Activated CD8-positive, alpha-beta memory T cell treated with anti-CD3 and anti-CD28 coated beads for 1 hour (primary cell): ENCODE measurements at places on chromosomes 7 and 10.
A peak's percentile ranks its signal among the peaks of the same experiment; 100 is the strongest.

GRCh38 chr7:157568770-157569584 is 232.2 kb downstream of the DNAJB6 start:
- DNase-seq = peak; percentile 23

GRCh38 chr7:24402655-24403054 is 118.7 kb downstream of the NPY start:
- no peak for DNase-seq

GRCh38 chr10:117139581-117140524 is 1.8 kb upstream of the VAX1 start:
- no peak for DNase-seq

DNA sequence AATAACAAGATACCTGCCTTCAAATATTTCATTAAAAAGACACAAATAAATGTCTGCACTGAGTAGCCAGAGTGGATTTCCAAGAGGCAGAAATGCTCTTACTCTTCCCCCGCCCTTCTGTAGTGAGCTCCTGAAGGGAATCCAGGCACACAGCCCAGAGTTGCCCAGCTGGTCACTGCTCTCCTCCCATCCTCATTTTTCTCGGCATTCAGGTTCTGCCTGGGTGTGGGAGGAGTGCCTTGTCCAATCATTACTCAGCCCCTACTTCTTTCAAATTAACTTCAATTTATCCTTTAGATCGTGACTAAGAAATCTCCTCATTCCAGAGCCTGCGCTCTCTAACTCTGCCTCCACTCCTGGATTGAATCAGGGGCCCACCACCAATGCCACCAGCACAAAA is 12.2 kb downstream of the CCDC6 start:
- DNase-seq = no peak

GRCh38 chr10:47264797-47265281 is 35.2 kb upstream of the GDF10 start:
- DNase-seq = peak; percentile 33

DNA sequence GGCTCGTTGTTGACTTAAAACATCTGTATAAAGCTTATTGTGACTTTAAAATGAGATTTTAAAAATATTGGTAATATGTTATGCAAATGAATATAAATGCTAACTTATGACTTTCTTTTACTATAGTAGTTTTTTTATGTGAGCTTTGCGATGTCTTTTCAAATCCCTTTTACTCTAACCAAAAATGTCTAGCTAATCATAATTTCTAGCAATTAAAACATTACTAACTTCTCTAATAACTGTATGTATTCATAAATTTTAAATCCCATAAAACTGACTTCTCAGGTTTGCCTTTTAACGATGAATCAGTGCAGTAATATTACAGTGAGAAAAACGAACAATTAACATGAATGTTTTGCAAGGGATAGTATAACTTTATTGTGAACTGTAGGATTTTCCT is 113.2 kb downstream of the MAPK8 start:
- DNase-seq = no peak

DNA sequence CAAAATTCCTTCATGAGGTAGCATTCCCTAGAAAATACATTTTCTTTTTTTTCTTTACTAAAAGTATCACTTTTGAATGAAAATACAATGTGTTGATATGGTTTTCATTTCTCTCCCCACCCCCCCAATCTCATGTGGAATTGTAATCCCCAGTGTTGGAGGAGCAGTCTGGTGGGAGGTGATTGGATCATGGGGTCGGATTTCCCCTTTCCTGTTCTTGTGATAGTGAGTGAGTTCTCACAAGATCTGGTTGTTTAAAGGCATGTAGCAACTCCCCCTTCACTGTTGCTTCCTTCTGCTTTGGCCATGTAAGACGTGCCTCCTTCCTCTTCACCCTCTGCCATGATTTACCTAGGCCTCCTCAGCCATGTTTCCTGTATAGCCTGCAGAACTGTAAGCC is 790.3 kb upstream of the KCND2 start:
- DNase-seq = no peak

- no peak for DNase-seq
These were observed 681.1 kb upstream of the AUTS2 start for GRCh38 chr7:68917041-68917651.

DNA sequence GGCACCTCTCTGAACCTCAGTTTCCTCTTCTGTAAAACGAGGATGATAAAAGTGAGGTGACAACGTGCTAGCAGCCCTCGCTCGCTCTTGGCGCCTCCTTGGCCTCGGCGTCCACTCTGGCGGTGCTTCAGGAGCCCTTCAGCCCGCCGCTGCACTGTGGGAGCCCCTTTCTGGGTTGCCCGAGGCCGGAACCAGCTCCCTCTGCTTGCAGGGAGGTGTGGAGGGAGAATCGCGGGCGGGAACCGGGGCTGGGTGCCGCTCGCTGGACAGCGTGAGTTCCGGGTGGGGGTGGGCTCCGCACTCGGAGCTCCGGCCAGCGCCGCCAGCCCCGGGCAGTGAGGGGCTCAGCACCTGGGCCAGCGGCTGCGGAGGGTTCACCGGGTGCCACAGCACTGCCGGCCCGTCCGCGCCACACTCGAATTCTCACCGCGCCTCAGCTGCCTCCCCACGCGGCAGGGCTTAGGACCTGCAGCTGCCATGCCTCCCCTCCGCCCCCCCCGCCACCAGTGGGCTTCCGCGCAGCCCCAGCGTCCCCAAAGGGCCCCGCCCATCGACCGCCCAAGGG is 24.3 kb upstream of the ACSL5 start:
- no peak for DNase-seq

GRCh38 chr10:43688348-43688892 is 39.7 kb upstream of the ZNF32 start:
- no peak for DNase-seq

GRCh38 chr7:66952343-66953043 is 31.5 kb downstream of the TMEM248 start:
- DNase-seq = no peak

DNA sequence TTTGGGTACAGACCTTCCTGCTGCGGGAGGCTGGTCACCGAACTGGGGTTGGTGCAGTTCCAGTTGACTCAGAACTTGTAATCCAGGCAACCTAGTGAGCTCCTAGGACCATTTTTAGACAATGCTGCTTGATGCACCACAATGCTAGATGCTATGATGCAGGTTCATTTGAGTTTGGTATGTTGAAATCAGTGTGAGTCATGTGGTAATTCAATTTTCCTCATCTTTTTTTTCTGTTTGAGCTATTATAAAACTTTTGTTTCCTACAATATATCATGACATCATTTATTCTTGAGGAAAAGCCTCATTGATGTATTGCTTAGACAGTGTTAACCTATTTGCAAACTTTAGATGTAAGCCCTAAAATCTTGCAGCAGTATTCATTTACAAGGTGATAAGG is 40.9 kb upstream of the MTPN start:
- no peak for DNase-seq

GRCh38 chr7:38102507-38102906 is 75.5 kb upstream of the STARD3NL start:
- no peak for DNase-seq

- DNase-seq = no peak
These were observed 312.3 kb upstream of the MKI67 start for GRCh38 chr10:128438417-128439063.

GRCh38 chr7:34385384-34385783 is 272.6 kb upstream of the NPSR1 start:
- DNase-seq = no peak

DNA sequence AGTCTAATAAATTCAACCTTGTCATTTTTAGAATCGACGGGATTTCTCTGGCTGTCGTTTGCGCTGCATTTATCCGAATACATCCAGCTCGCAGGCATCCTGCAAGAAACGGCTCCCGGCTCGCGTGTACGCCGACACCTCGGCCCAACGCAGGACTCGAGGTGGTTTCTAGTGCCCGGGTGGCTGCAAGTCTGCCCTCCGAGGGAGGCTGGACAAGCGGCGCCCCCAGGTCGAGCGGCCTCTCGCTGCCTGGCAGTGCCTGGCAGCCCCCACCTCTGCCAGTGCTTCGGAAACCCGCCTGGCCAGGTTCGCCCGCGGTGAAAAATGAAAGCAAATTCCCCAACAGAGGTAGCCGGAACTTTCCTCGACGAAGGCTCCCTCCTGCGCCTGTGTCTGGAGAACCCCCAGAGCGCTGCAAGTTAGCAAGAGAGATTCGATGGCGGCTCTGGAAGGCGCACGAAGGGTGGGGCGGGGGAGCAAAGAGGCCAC is 5.7 kb upstream of the ZNF503 start:
- no peak for DNase-seq

- DNase-seq = no peak
These were observed 82.9 kb upstream of the AFAP1L2 start for GRCh38 chr10:114486938-114487814.

DNA sequence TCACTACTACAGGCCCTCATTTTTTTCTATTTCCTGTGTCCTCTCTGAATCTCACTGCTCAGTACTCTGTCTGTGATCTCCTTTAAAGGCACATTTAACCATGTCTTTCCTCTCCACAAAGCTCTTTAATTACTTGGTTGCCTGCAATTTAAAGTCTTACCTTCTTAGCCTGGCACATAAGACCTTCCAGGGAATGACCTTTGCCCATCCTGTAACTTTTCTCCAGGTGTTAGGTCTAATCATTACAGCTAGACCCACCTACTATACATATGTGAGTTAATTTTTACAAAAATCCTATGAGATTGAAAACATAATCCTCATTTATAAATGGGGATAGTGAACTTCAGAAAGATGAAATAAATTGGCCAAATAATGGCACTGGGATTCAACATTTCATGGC is 244.1 kb upstream of the RHOBTB1 start:
- DNase-seq = no peak

GRCh38 chr7:99419323-99420021 is 10.7 kb downstream of the BUD31 start:
- no peak for DNase-seq

GRCh38 chr10:24701447-24701846 is 22.2 kb downstream of the ARHGAP21 start:
- no peak for DNase-seq

GRCh38 chr7:5354460-5355232 is 69.0 kb downstream of the TNRC18 start:
- no peak for DNase-seq

DNA sequence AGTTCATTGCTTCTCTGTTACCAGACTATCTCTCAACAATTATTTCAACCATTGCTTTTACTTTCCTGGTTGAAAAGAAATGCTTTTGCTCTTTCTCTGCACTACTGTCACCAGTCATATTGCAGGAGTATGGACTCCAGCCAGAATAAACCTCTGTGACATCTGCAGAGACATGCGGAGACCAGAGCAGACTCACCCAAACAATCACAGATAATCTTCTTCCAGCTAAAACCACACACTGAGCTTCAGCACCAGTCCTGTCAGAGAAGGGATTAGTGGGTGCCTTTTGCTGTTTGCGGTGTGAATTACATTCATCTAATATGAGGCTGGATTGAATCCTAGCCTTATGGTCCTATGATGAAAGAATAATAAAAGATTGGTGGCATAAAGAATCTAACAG is 258.6 kb downstream of the CNTNAP2 start:
- DNase-seq = no peak

- DNase-seq = no peak
These were observed 4.9 kb downstream of the HNRNPF start for GRCh38 chr10:43403911-43404703.

- DNase-seq = no peak
These were observed 115.3 kb upstream of the BMPER start for GRCh38 chr7:33789871-33790630.

- no peak for DNase-seq
These were observed 47.6 kb downstream of the GTF2IRD1 start for GRCh38 chr7:74501298-74501697.

DNA sequence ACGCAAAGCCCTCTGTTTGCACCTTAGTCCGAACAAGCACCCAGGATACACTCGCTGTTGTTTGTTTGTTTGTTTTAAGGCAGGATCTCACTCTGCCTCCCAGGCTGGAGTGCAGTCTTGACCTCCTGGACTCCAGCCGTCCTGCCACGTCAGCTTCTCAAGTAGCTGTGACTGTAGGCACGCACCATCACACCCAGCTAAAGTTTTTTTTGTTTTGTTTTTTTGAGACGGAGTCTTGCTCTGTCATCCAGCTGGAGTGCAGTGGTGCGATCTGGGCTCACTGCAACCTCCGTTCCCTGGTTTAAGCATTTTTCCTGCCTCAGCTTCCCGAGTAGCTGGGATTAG is 76.8 kb downstream of the CTBP2 start:
- DNase-seq = no peak

GRCh38 chr7:105246679-105247078 is 142.0 kb downstream of the SRPK2 start:
- DNase-seq = no peak

DNA sequence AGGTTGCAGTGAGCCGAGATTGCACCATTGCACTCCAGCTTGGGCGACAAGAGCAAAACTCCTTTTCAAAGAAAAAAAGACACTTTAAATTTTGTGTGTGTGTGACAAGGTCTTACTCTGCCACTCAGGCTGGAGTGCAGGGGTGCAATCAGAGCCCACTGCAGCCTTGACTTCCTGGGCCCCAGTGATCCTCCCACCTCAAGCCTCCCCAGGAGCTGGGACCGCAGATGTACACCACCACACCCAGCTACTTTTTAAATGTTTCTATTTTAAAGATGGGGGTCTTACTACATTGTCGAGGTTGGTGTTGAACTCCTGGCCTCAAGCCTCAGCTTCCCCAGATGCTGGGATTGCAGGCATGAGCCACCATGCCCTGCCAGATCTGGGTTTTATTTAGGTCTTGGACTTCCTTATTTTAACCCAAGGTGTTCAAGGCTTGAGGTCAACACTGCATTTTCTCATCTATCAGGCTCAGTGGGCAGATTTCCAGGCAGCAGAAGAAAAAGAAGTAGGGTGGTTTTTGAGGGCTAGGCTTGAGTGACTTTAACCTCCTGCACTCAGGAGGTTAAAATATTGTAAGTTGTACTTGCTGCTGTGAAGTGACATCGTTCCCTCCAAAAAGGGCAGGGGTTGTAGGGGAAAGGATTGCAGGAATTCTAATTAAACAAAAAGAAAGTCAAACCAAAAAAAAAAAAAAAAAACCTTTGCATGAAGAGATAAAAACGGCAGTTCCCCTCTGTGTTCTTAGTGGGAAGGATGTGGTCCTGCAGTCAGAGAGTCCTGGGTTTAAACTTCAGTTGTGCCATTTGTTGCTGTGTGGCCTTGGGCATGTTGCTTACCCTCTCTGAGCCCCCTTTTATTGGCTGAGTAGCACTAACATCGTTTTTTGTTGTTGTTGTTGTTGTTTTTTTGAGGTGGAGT is 71.5 kb downstream of the CARD11 start:
- no peak for DNase-seq

DNA sequence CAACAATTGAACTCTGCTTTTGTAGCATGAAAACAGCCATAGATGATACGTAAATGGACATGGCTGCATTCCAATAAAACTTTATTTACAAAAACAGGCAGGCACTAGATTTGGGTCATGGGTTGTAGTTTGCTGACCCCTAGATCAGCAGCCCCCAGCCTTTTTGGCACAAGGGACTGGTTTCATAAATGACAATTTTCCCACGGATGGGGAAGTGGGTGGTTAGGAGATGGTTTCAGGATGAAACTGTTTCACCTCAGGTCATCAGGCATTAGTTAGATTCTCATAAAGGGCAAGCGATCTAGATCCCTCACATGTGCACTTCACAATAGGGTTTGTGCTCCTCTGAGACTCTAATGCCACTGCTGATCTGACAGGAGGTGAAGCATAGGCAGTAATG is 16.5 kb upstream of the ANK3 start:
- DNase-seq = no peak
